ENCODE measurements at places on chromosomes 11 and 22.

DNA sequence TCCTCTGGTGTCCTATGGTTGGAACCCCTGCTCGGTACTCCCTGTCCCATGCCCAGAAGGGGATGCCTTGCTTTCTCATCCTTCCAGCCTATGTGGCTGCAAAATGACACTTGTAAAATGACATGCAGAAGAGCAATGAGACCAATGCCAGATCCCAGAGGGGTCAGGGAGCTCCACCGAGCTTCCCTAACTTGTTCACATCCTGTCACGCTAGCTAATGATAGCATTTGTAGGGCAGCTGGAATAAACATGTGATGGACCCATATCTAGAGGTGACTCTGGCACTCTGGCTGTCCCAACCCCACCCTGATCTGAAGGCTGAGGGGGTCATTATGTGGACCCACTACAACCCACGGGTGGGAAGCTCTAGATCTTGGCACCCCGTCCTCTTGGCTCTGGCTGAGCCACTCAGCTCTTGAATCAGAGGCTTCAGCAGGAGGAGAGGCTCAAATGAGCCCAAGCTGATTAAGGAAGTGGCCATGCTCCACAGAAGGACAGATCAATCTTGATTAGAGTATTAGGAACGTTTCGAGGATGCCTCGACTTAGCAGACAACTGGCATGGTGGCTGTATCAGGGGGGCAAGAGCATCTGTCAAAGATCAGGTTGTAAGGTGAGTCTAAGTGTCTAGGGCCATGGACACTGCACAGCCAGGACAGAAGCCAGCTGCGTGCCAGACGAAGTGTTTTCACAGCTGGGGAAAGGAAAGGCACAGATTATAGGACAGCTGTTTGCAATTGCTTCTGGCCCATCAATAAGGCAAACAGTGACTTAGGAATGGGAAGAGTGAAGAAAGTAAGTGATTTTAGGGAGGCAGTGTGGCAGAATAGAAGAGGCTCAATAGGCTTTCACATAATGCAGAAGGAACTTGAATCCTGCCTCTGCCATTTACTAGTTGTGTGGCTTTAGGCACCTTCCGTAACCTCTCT, 182.8 kb downstream of the KIRREL3 start:
- DNase-seq, result no peak

DNA sequence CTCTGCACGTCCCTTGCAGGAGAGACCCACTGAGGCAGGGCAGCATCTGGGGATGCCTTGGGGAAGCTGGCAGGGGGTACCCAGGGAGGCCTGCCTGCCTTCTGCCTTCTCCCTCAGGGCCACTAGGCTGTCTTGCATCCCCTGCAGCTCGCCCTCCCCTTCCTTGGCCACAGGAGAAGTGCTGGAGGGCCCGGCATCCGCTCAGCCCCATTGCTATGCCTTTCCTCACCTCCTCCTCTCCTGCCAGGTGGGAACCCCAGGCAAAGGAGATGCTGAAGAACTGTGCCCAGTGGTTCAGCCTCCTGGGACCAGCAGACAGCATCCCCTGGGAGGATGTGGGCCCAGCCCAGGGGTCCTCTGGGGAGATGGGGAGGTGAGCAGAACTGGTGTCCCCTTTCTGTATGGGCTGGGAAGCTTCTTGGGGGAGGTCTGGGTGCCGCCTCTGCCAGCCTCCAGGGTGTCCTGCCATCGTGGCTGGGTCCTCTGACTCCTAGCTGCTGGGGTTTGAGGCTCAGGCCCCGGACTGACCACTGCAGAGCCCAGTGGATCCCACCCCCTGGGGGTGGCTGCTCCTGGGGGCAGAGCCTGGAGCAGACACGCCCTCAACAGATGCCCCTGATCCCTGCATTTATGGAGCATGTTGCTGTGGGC, 20.6 kb downstream of the MRGPRG start:
- DNase-seq, result no peak

- no peak for DNase-seq
These were observed 121.0 kb downstream of the BUD13 start for GRCh38 chr11:116651737-116652237.

GRCh38 chr22:37054600-37055365, 3.2 kb downstream of the KCTD17 start:
- no peak for DNase-seq

GRCh38 chr22:38706101-38706900, 557 bp downstream of the GTPBP1 start:
- no peak for DNase-seq

GRCh38 chr11:30342736-30343166, 19.8 kb downstream of the ARL14EP start:
- DNase-seq, result no peak

GRCh38 chr22:48459859-48460823, 1367.5 kb downstream of the BRD1 start:
- DNase-seq, result no peak

- DNase-seq, result peak; percentile 77
These were observed 27.8 kb downstream of the PHLDB1 start for GRCh38 chr11:118635237-118635591.

DNA sequence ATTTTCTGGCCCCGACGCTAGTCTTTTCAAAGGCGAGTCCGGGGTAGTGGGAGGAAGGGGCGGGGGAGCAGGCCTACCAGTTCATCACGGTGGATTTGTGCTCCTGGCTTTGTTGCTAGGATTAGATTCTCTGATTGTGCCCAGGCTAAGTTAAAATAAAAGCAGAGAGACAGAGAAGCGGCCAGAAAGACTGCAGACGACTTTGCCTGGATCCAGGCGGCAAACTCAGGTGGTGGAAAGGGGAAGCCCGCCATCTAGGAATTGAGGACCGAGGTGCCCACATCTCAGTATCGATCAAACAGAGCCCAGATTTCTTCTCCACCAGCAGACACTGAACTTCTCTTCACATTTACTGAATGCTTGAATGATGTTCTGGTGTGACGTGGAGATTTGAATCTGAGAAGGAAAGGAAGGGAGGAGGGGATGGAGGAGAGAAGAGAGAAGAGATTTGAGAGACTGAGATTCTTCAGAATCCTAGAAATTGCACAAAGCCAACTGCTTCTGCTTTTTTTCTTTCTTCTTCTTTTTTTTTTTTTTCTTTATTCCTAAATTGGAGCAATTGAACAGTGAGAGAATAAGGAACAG, 2.7 kb downstream of the FAT3 start:
- peak; percentile 89 for DNase-seq

GRCh38 chr11:46252373-46252914, 25.0 kb upstream of the CREB3L1 start:
- no peak for DNase-seq

- DNase-seq, result no peak
These were observed 71.3 kb downstream of the PPP2R1B start for GRCh38 chr11:111694851-111695250.

DNA sequence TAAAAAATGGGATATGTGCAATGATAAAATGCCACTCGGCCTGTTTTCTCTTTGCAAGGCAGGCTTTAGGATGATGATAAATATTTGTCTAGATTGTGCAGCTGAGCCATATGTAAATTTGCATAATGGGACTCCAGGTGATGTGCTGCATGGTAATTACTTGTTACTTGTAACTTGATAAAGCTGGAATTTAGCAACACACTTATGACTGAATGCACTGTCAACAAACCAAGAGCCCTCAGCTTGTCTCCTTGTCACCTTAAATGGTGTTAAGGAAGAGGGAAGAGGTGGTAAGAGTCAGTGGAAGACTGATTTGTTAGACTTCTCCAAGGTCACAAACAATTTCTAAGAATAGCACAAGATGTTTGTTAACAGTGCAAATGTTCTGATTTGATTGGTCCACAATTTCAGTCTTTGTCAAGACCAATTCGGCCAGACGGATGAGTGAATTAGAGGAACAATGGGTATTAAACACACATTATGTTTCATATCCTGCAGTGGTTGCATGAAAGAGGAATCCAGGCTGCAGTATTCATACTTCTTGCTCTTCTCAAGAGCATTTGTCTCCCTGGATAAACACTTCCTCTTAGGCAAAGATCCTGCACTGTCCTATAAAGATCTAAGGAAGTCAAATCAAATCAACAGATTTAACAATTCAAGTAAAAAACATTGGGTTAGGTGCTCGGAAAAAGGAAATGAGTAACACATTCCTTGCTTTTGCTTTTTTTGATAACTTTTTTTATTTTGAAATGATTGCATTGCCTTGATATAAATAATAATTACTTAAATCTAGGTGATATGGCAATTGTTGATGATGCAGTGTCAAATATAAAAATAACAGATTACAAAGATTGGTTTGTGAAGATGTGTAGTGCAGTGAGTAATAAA, 448.3 kb upstream of the DDI1 start:
- peak; percentile 98 for DNase-seq

DNA sequence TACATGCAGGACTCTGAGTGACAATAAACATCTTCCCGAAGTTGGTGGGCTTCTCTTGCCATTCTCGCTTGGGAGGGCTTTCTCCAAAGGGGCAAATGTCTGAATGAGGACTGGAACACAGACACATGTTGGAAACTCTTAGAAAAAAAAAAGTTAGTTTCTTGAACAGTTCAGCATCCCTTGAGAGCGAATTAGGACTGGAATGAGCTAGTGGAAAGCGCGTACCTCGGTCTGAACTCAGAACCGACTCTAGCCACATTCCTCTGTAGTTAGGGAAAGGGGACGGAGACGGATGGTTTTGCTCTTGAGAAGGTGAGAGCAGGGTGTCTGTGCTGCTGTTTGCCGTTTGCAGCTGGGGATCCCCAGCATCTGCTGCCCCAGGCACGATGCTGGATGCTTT, 517.3 kb downstream of the TBC1D22A start:
- no peak for DNase-seq

DNA sequence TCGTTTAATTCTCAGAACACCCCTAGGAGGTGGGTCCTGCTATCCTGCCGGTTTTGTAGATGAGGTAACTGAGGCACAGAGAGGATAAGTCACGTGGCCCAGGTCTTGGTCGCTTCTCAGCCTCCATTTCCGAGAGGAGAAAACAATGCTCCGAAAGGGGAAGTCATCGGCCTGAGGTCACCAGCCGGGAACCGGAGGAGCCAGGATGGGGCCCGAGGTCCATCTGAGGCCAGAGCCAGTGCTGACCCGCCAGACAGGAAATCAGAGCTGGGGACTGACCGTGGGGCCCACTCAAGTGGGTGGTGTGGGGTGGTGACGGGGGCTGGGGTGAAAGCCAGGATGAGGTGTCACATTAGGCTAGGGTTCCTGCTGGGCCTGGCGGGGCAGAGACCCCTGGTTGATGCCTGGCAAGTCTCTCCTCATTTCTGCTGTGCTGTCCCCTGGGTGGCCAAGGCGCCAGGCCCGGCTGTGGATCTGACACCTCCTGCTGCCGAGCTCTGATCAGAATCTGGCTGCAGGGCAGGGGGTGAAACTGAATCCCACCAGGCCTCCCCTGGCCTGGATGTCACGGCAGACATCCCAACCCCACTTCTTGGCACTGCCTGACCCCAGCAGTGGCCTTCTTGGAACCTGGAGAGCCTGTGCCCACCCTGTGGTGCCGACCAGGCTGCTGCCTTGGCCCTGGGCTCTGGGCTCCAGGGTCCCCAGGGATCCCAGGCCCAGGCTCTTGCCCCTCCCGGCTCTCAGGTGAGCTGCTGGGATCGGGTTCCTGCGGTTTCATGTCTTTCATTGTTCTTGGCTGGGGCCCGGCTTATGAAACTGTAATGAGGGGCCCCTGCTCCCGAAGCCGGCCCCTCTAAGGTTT, 12.0 kb downstream of the TRIOBP start:
- DNase-seq, result peak; percentile 20

DNA sequence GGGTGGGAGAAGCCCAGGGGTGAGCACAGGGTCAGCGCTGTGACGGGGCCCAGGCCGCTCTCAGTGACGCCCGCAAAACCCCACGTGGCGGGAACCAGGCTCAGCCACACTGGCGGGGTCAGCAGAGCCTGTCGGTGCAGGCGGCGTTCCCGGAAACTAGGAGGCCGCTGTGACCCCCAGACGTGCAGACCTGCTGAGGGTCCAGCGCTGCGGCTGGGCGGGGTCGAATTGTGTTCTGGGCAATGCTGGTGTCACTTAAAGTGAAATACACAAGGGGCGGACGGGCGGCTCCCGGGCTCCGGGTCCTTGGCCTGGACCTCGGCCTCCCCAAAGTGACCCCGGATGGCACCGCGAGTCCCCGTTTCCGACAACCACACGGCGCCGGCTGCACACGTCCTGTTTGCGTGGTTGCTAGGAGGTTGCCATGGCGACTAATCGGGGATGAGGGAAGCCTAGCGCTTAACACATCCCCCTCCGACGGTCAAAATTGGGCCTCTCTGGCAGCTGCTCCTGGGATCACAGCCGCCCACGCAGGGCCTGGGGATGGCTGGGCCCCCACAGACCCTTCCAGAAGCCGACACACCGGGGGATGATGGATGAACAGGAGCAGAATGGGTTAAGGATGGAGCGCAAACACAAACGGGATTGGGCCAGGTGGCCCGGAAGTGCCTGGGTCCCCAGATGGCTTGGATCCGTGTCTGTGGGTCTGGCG, 81.7 kb upstream of the PRR5 start:
- DNase-seq, result no peak

GRCh38 chr11:14657841-14658240, 14.2 kb downstream of the PDE3B start:
- no peak for DNase-seq

DNA sequence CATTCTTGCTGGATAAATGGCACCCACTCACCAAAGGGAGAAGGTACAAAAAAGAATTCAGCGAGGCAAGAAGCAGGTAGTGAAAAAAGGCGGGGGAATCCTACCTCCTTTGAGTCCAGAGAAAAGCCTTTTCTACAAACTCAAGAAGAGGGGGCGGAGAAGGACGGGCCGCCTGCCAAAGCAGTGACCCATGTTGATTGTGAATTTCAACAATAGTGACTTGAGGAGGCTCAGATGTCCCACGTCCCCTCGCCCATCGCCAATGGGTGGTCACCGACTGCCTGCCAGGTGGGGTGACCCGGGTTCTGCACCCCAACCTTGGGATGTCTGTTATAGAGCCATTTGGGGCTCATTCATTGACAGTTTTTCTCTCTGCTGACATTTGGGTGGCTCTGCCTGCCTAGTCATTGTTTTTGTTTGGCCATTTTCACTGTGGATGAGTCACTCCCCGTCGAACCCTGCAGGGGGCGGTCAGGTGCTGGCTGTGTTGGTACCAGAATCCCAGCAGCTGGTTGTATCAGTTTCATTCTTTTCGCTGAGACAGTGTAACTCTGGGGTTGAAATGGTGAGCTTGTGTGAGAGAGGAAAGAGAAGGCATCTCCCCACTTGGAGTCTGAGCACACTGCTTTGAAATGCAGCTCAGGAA, 163.4 kb upstream of the NCAM1 start:
- DNase-seq, result peak; percentile 88

DNA sequence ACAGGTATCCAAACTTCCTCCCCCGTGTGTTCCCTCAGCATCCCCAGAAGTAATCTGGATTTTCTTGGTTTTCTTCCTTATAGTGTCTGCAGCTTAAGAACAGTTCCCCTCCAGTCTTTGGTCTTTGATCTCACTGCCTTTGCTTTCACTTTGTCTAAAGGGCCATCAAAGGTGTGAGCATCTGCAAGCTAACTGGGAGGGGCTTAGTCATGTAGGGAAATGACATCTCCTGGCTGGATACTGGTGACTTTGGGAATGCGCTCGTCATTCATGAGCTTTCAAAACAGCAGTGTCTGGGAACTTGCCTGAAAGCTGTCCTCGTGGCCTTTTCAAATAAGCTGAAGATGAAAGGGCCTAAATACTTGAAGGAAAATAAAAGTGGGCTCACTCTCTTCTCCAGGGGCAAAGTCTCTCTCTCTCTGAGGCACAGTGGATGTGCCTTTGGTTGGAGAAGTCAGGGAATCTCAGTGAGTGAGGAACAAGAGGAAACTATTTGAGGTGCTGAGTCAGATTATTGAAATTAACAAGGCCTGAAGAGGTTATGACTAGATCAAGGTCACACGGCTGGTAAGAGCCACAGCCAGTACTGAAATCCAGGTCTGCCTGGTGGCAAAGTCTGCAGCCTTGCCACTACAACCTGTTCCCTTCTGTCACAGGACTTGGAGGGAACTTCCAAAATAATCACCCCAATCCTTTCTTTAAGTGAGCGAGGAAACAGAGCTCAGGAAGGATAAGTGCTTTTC, 45.6 kb upstream of the TENM4 start:
- DNase-seq, result no peak

GRCh38 chr11:77438487-77438886, 35.4 kb downstream of the PAK1 start:
- no peak for DNase-seq
